Foreskin keratinocyte (primary cell): ENCODE measurements at places on chromosomes 2 and 18. TPM values are rescaled to one million over a fixed set of nuclear protein-coding genes. Genes with fewer than 3 reads are reported as not detected.

GRCh38 chr18:30679285-30679930 is 363.1 kb downstream of the DSC3 start:
- DNase-seq = no peak

DNA sequence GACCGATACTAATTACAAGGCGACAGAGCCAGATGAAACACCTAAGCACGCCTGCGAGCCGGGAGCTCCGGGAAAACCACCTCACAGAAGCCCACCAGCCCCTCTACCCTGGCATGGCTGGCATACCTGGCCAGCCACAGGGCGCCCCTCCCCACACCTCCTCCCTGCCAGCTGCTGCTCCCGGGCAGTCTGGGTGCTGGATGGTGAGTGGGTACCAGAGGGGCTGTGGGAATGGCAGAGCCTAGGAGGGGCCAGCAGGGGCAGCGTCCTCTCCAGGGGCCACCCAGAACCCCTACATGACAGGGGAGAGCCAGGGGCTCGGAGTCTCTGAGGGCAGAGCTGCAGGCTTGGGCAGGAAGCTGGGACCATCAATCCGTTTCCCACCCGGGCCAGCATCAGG is 58.7 kb upstream of the GPC1 start:
- DNase-seq = no peak

DNA sequence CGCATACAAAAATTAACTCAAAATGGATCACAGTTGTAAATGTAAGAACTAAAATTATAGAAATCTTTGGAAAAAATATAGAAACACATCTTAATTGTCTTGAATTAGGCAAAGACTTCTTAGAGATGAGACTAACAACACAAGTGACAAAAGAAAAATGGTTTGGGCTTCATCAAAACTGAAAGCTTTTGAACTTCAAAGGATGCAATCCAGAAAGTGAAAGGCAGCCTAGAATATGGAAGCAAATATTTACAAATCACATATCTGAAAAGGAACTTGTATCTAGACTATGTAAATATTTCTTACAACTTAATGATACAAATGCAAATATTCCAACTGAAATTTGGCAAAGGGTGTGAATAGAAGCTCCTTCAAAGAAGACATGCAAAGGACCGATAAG is 582.8 kb upstream of the ZEB2 start:
- DNase-seq = no peak

DNA sequence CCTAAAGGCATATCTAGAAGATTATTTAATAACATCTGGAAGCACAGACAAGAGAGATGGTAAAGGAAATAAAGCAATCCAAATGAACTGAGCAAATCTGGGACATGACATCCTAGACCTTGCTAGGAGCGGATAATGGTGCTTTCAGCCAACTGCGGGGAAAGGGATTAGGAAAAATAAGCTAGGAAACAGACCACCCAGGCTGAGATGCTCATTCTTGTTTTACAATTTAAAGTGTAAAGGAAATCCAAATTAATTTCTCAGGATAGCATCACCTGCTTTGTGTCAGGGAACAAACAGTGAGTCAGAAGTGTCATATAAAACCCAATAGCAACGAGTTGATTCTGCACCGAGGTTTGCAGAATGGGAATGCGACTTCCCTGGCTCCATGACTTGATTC is 112.5 kb upstream of the CXCR4 start:
- DNase-seq = no peak

DNA sequence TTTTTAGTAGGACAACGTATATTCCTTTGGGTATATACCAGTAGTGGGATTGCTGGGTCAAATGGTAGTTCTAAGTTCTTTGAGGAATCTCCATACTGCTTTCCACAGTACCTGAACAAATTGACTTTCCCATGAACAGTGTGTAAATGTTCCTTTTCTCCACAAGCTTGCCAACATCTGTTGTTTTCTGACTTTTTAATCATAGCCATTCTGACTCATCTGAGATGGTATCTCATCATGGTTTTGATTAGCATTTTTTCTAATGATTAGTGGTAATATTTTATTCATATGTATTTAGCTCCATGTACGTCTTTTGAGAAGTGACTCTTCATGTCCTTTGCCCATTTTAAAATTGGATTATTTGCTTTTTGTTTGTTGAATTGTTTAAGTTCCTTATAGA is 58.4 kb upstream of the CERS6 start:
- DNase-seq = peak; percentile 18

DNA sequence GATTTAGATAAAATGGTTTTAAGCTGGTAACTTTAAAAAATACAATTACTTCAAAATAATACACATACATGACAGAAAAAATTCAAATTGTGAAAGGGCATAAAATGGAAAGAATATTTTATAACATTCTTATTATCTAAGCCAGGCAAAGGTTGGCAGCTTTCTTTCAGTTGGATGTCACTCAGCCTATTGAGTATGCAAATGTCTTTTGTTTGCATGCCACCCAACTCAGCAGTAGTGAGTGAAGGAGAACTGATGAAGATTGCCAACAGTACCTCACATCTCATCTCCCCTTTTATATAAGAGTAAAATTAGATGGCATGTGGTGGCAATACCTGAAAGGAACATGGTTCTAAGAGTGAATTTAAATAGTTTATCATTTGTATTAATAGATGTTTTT is 24.8 kb downstream of the BMPR2 start:
- no peak for DNase-seq

GRCh38 chr2:80068038-80068731 is 236.4 kb downstream of the LRRTM1 start:
- DNase-seq = no peak

CYP27C1 gene
- polyA plus RNA-seq = 4.1 and 5.1 TPM in 2 replicates

GRCh38 chr2:163011000-163011399 is 172.4 kb upstream of the KCNH7 start:
- DNase-seq = no peak
